ENCODE measurements at places on chromosomes 2 and 18.

DNA sequence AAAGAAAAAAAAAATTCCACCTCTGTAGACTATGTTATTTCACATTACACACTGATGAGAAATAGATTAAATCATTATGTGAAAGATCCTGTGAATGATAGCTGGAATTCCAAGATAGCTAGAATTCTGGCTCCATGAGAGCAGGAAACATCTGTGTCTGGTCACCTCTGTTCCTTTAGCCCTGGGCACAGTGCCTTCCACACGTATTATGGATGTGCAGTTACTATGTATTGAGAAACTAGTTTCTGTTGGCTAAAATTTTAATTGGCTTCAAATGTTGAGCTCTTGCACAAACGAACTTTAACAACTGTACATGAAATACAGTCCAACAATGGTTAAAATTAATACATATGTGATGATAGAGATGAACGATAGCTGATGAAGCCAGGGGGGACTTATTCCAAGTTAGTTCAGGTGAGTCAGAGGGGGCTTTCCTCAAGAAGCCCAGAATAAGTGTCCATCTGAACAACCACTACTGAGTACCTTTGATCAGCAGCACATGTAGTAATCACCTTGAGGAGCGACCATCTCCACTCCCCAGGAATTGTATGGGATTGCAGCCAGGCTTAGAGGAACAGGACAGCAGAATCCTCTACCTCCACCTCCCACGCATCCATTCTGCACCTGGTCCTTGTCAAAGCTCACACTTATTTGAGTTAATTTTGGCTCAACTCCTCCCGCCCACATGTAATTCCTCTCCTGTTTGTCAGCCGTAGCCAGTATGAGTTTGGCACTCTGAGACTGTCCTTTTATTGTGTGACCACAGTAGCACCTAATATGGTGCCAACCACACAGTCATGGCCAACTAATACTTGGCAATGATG is 68.6 kb downstream of the NABP1 start:
- no peak for DNase-seq

- DNase-seq: no peak
These were observed 1.0 kb downstream of the UBR3 start for GRCh38 chr2:169828141-169828811.

DNA sequence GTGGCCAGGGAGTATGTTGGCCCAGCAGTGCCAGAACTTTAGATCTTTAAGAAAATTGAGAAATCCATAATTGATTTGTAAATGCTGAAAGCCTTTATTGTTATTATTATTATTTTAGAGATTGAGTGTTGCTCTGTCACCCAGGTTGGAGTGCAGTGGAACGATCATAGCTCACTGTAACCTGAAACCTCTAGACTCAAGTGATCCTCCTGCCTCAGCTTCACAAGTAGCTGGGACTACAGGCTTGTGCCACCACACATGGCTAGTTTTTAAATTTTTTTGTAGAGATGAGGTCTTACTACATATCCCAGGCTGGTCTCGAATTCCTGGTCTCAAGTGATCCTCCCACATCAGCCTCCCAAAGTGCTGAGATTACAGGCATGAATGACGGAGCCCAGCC is 143.2 kb upstream of the CCDC68 start:
- no peak for DNase-seq

- DNase-seq: no peak
These were observed 31.1 kb downstream of the GREB1 start for GRCh38 chr2:11564816-11565567.

- no peak for DNase-seq
These were observed 69.1 kb downstream of the LRRFIP1 start for GRCh38 chr2:237696461-237696860.

DNA sequence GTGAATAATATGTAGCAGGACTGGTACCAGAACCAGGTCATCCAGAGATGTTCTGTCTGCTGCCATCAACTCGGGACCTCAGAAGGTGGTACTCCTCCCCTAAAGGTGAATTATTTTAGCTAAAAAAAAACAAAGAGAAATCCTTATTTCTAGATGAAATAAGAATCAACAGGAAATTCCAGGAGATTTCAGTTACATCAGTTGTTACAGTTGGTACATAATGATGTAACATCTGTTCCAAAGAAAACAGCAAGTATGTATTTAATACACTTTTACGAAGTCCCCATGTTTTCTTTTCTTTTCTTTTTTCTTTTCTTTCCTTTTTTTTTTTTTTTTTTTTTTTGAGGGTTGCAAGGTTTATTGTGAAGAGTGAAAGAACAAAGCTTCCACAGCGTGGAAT is 33.6 kb upstream of the CD28 start:
- DNase-seq: no peak

Measured in stimulated activated CD4-positive, alpha-beta T cell treated with anti-CD3 and anti-CD28 coated beads, Interleukin-1b, Interleukin-23, amount 100 ng/mL, for 1 hour (primary cell).